Stimulated activated CD8-positive, alpha-beta memory T cell treated with anti-CD3 and anti-CD28 coated beads, Interleukin-15, amount 100 ng/mL, for 48 hours (primary cell): ENCODE measurements at places on chromosomes 1 and 21.

GRCh38 chr1:161044908-161045735 lies 655 bp downstream of the USF1 start:
- DNase-seq, result no peak

- no peak for DNase-seq
Observed at GRCh38 chr1:157089789-157090188, 9.8 kb downstream of the ETV3L start.

- DNase-seq, result no peak
Observed at GRCh38 chr1:228236744-228237143, 28.9 kb downstream of the OBSCN start.

GRCh38 chr21:20086508-20086907 lies 911.7 kb upstream of the NCAM2 start:
- no peak for DNase-seq

DNA sequence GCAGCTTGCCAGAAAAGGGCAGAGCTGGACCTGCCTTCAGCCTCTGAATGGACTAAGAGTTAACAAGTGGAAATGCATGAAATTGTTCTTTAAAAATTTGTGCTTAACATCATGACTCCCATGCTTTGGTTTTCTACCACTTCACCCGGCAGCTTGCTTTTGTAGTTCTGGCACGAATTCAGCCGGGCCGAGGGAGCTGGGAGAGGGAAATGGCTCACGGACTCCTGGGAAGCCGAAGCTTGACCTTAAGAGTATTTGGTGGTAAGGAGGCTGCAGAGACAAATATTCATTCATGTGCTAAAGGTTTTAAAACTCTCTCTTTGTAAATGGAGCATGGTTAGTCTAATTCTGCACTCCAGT lies 17.2 kb upstream of the GFI1 start:
- DNase-seq, result no peak

DNA sequence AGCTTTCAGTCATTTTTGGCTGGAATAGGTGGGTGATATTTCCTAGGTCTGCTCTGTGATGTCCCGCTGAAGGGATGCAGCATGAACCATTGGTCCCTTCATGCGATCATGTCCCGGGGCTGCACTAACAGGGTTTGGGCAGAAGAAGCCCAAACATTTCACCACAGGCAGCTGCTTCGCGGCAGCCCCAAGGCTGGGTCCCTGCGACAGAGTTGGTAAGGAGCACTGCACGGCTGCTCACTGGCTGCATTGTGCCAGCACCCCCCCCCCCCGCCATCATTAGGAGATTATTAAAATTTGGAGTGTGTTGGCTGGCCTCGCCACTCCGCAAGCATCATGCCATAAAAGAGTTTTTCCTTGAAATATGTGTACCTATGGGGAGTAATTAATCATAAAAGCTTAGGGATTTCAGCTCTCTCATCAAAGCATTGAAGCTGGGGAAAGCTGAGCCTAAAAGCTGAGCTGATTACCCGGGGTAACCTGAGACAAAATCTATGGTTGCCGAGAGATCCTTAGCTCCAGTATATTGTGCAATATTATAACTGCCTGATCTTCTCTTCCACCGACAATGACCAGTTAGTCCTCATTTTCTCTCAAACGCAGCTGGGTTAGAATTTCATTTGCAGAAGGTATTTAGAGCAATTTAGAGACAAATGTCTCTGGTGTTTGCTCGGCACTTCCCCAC lies 62.5 kb downstream of the PEX14 start:
- DNase-seq, result no peak

GRCh38 chr1:78620666-78621065 lies 418 bp downstream of the IFI44L start:
- no peak for DNase-seq

DNA sequence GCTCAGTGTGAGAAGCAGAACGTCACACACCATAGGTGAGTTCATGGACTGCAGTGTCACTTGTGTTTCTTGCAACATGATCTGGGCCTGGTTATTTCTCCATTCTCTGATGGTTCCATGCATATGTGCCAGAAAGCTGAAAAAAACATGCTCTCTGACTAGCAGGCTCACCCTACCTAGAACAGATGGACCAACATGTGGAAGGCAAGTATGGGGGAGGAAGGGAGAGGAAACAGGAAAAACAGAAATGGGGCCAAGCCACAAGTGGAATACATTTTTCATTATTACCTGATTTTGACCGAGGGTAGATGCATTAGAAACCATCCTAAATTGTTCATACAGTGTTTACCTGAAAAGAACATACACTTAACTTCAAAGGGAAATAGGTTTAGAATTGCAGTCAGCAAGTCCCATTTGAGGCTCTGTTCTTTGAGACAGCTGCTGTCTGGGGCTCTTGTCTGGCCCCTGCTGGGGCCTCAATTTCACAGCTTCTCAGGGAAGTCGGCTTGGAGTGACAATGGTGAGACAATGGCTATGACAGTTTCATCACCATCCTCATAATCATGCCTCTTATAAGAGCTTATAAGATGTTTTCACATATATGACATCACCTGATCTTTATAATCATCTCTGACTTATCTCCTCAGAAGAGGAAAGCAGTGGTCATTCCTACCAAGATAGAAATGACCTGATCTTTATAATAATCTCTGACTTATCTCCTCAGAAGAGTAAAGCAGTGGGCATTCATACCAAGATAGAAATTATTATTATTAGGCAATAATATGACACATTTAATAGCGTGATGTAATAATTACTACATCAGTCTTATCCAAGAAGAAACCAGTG lies 327.3 kb downstream of the SIPA1L2 start:
- DNase-seq, result no peak

DNA sequence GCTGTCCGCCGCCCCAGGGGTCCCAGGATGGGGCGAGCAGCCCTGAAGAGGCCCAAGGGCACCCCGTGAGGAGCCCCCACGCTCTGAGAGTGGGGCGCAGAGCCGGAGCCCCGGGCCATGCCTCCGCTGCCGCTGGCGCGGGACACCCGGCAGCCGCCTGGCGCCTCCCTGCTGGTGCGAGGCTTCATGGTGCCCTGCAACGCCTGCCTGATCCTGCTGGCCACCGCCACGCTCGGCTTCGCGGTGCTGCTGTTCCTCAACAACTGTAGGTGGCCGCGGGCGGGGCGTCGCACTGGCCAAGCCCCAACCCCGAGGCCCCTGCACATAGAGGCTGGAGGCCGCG lies 14.5 kb downstream of the AGRN start:
- DNase-seq, result no peak

GRCh38 chr1:192550922-192551534 lies 24.5 kb upstream of the RGS1 start:
- DNase-seq, result no peak

- no peak for DNase-seq
Observed at GRCh38 chr1:232695621-232696385, 65.9 kb upstream of the SIPA1L2 start.

GRCh38 chr1:92587445-92587844 lies 100.7 kb upstream of the GFI1 start:
- no peak for DNase-seq

- DNase-seq, result no peak
Observed at GRCh38 chr1:39698568-39698967, 7.3 kb upstream of the HPCAL4 start.

DNA sequence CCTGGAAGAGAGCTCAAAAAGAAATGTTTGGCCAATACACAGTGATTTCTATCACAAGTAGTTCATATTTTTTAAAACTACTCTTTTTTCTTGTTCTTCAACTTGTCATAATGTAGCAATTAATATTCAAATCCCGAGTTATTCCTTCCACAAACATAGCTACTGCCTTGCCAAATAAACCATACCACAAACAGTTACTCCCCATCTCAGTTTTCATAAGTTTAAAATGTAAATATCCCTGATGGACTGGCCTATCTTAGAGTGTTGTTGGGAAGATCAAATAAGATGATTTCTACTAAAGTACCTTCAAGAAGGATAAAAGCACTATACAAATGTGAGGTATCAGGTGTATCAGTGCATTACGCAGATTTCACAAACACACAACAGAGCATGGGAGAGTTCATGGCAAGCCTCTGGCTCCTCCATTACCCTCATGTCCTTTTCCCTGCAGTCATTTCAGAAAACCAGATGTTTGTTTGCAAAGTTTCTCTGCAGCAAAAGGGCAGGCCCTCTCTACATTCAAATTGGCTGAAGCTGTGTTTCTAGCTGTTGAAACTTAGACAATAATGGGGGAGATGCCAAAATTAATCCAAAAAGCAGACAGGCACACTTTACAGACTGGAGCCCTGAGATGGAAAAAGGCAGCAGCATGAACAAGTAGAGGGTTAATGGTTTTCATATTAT lies 16.1 kb downstream of the WLS start:
- no peak for DNase-seq

DNA sequence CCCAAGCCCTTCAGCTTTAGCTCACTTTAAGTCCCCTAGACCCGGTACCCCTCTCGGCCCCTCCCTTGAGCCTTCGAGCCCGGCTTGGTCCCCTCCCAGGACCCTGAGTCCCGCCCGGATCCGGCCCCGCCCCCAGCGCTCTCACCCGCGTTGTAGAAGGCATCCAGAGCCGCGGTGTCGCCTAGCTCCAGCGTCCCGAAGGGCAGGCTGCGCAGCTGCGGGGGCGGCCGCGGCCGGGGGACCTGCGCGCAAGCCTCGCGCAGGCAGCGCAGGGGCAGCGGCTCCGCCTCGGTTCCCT lies 699 bp downstream of the MAP3K6 start:
- DNase-seq, result peak; percentile 78

GRCh38 chr1:67577646-67578045 lies 107.4 kb upstream of the GADD45A start:
- DNase-seq, result no peak

GRCh38 chr1:34358636-34359035 lies 181.9 kb downstream of the C1orf94 start:
- no peak for DNase-seq

DNA sequence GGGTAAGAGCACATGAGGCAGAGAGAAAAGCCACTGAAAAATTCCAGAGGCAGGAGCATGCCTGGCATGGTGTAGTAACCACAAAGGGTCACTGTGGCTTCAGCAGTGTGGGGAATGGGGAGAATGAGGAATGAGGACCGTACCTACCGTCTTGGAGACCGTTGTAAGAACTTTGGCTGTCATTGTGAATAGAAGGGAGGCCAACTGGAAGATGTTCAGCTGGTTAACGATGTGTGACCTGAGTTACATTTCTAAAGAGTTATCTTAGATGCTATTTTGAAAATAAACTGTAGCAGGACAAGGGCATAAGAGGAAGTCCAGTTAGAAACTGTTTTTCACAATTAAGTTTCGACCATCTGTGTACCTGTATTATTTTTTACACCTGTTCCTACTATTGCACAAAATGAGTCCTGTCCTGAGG lies 365.5 kb upstream of the SGIP1 start:
- DNase-seq, result no peak

DNA sequence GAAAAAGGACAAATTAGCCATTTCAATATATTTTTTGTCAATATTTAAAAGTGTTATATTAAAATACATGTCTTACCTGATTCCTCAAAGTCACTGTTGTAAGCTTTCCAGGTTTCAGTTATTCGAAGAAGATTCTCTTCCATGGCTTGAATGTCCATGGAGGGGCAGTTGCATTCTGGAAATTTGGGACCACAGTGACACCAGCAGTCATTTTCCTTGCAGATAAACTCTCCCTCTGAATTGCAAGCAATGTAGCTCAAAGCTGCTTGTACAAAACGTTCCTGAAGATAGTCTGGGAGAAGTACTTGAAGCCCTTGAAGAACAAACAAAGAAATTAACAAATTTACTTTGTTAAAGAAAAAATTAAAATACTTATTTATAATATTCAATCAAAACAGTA lies 251.7 kb downstream of the BRINP3 start:
- DNase-seq, result no peak

GRCh38 chr1:107538502-107538901 lies 397.7 kb downstream of the NTNG1 start:
- DNase-seq, result no peak

GRCh38 chr1:18649693-18650370 lies 19.2 kb downstream of the PAX7 start:
- no peak for DNase-seq
